Inflammatory macrophage treated with lipopolysaccharide for 4 hours (primary cell): ENCODE measurements at places on chromosomes 12 and 14.
A peak's percentile ranks its signal among the peaks of the same experiment; 100 is the strongest.

- no peak for DNase-seq
Observed at GRCh38 chr12:5377997-5378592, 53.8 kb upstream of the NTF3 start.

- DNase-seq, result no peak
Observed at GRCh38 chr12:65093606-65094005, 27.5 kb downstream of the WIF1 start.

GRCh38 chr14:22510527-22511110, 78.4 kb downstream of the DAD1 start:
- DNase-seq, result no peak

- DNase-seq, result no peak
Observed at GRCh38 chr12:122148657-122149056, 25.4 kb downstream of the IL31 start.

GRCh38 chr12:18250313-18250916, 10.9 kb upstream of the PIK3C2G start:
- DNase-seq, result peak; percentile 52

DNA sequence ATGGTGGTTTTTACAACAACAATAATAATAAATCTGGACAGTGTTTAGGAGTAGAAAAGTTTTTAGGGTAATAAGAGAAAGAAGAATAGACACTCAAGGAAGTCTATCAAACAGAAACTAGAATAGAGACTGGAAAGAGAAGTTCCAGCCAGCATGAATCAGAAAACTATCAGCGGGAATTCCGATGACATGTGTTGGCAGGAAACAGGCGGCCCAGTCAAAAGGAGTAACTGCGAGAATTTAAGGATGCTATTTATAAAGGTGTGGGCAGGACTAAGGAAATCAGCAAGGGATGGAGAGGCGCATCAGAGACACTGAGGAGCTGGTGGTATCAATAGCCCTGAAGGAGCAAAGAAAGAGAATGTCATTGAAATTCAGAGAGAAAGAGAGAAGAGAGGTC, 89.9 kb downstream of the TBX5 start:
- DNase-seq, result no peak

DNA sequence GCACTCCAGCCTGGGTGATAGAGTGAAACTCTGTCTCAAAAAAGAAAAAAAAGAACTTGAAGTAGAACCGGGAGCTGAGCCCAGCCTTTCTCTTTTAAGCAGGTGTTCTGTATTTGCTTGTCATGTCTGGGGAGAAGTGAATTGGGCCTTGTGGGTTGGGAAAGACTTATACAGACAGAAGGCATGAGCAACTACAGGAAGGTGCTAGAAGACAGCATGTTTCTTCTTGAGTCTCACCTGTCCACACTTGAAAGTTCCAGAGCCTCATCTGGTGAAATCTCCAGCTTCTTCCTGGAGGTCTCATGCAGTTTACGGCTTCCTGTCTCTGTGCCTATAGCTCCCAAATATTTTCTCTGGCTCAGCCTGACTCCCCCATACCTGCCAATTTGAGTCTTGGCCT, 2.5 kb downstream of the PGAM5 start:
- no peak for DNase-seq

DNA sequence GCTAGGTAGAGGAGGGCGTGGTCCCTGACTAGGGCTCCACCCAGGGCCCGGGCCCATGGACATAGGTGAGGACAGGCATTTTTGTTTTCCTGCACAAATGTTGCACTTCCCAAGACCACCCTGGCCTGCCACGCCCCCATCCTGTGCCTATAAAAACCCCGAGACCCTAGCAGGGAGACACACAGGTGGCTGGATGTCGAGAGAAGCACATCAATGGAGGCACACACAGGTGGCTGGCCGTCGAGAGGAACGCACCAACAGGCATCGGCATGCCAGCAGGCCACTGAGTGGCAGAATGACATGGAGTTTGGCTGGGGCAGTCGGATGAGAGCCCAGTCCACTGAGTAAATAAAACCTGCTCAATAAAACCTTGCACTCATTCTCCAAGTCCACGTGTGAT, 157.9 kb upstream of the ABCD2 start:
- no peak for DNase-seq

- DNase-seq, result no peak
Observed at GRCh38 chr12:119885549-119885948, 8.4 kb upstream of the CIT start.

- peak; percentile 74 for DNase-seq
Observed at GRCh38 chr12:57590864-57591781, at the start of gene PIP4K2C. Gene PIP4K2C (plus strand): TSS chr12:57591192. CDS start chr12:57591290, 98 bp downstream.

GRCh38 chr12:51823875-51824565, 24.5 kb downstream of the FIGNL2 start:
- DNase-seq, result peak; percentile 69

GRCh38 chr12:2785017-2785416, 9.8 kb upstream of the FKBP4 start:
- no peak for DNase-seq

DNA sequence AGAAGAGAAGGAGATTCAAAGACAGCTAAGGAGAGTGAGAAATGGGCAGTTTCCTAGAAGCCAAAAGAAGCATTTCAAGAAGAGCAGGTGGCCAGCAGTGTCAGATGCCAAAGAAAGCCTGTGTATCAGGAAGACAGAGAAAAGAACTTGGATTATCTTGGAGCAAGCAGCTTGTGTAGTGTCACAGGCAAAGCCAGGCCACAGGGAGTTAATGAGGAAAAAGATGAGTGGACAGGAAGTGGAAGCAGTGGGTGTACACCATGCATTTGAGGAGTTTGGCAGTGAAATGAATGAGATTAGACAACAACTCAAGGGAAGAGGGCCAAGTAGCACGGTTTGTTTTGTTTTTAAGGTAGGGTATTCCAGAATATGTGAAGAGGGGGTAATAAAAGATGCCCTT, 5.6 kb upstream of the MYH7 start:
- no peak for DNase-seq

GRCh38 chr14:96233661-96234060, 22.3 kb upstream of the BDKRB1 start:
- DNase-seq, result no peak

GRCh38 chr12:40325349-40325960, 100.7 kb downstream of the LRRK2 start:
- DNase-seq, result peak; percentile 36

GRCh38 chr12:12181511-12181910, 85.3 kb downstream of the LRP6 start:
- DNase-seq, result no peak

- no peak for DNase-seq
Observed at GRCh38 chr14:94310248-94310647, 12.9 kb downstream of the SERPINA6 start.

DNA sequence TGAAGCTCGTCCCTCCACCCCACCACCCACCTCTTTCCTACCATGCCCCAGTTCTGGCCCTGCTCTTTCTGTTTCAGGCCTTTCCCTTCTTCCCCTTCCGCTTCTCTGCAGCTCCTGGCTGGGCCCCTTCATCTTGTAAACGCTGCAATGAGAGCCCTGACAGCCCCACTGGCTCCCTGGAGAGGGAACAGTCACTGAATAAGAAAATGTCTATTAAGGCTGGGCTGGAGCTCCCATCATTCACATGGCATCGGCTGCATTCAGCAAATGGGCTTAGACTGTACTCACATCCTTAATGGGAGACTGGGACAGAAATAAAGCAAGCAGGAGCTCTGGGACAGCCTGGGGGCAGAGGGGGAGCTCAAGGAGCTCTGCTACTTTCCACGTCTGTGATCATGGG, 45.2 kb upstream of the TUNAR start:
- DNase-seq, result no peak

DNA sequence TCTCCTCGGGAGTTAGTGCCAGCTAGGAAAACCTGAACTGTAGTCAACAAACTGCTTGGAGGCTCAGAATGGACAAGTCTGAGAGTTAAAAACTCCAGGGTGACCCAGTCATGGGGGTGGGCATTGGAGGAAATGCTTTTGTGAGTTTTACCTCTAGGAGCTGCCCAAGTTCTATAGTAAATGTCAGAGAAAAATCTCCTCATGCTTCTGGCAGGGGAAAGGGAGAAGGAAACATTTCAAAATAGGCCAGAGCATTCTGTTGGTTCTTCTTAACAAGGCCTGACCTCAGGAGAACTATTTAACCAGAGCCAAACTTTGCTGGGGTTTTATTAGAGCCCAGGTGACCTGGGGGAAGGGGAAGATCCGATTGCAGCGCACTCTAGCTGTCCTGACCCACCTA, 12.3 kb downstream of the NINJ2 start:
- DNase-seq, result peak; percentile 34

DNA sequence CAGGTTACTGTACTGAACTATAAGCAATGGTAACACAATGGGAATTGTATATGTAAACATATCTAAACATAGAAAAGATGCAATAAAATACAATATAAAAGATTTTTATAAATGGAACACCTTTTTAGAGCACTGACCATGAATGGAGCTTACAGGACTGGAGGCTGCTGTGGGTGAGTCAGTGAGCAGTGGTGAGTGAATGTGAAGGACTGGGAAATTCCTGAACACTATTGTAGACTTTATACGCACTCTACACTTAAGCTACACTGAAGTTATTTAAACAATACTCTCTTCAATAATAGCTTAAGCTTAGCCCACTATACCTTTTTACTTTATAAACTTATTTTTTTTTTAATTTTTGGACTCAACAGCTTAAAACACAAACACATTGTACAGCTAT, 313.5 kb downstream of the KCNC2 start:
- no peak for DNase-seq

GRCh38 chr14:100102156-100102785, 37.0 kb downstream of the EVL start:
- DNase-seq, result no peak

DNA sequence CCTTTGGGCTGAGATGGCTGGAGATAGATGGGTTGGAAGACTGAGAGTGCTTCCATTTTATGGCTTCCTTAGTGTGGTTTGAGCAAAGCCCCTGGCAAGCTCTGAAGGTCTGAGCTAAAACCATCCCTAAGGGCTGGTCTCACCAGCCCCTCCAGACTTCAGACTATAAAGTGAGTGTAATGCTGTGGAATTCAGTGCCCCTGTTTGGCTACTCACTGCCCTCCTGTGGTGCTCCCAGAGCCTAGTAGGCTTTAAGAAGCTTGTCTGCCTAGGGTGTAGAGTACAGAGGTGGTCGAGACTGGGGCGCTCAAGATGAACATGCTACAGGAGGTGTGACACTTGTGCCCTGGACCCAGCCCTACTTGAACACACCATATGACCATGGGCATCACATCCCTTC, 246.7 kb upstream of the FKBP4 start:
- no peak for DNase-seq

DNA sequence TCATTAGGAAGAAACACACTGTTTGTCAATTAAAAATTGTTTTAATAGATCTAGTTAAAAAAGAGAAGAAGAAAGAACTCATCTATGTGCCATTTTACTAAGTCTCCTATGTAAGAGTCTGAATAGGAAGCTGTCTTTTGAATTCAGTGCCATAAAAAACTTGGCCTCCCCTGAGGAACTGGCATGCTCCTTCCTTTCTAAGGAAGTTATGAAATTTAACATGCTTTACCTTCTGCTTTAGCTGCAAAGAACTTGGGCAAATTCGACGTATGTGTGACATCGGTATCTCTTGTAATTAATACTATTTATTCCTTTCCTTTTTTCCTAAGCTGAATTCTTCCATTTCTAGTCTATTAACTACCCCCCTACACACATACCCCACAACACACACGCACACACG, 12.5 kb downstream of the TM7SF3 start:
- peak; percentile 13 for DNase-seq

DNA sequence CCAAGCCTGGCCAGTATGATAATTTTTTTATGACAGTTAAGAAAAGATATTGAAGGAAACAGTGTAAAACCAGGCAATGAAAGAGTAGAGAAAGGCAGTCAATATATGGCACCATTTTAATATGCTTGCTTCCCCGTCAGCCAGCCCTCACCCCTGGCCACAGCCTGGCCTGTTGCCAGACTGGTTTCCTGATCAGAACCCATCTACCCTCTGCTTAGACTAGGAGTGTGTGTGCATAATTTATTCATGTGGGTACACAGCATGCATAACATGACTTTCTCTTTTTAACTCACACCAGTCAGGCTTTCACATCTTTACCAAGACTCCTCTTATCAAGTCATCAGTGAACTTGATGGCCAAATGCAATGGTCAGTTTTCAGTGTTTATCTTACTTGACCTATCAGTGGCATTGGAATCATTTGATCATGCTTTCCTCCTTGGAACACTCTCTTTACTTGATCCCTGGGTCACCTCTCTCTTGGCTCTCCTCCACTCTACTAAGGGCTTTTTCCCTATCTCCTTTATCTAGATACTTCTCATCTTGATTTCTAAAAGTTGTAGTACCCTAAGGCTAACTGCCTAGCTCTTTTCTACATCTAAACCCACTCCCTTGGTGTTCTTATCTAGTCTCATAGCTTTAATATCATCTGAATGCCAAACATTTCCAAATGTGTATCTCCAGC, 10.0 kb upstream of the GPR19 start:
- DNase-seq, result no peak

- DNase-seq, result no peak
Observed at GRCh38 chr12:704516-705242, 41.4 kb upstream of the NINJ2 start.

- no peak for DNase-seq
Observed at GRCh38 chr12:95975491-95975890, 20.7 kb downstream of the HAL start.

- DNase-seq, result peak; percentile 42
Observed at GRCh38 chr14:50531595-50532501, 521 bp downstream of the MAP4K5 start.

- no peak for DNase-seq
Observed at GRCh38 chr14:77068517-77069200, 29.4 kb upstream of the CIPC start.

DNA sequence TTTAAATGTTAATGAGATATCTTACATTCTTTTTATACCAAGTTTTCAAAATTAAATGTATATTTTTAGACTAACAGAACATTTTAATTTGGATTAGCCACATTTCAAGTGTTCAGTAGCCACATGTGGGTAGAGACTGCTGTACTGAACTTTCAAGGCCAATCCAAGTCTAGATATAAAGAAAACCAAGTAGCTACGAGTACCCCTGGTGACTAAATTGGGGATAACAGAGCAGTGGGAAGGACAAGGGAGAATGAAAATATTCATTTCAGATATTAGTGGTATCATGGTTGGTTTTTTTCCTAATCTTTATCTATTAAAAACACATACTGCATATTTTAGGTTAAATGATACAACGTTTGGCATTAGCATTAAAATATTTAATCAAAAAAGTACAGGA, 69.4 kb upstream of the RHOJ start:
- DNase-seq, result no peak

GRCh38 chr12:28874758-28875157, 274.3 kb upstream of the FAR2 start:
- DNase-seq, result no peak
